ENCODE measurements at places on chromosomes 5 and 9. TPM values are rescaled to one million over a fixed set of nuclear protein-coding genes. Genes with fewer than 3 reads are reported as not detected.

- DNase-seq, result no peak
These were observed 57.0 kb downstream of the ADAMTS2 start for GRCh38 chr5:179288101-179288808.

CAMK2A gene
- total RNA-seq, result not detected

- no peak for DNase-seq
These were observed 169.0 kb downstream of the PCSK1 start for GRCh38 chr5:96264047-96264446.

DBH gene
- total RNA-seq, result not detected

DNA sequence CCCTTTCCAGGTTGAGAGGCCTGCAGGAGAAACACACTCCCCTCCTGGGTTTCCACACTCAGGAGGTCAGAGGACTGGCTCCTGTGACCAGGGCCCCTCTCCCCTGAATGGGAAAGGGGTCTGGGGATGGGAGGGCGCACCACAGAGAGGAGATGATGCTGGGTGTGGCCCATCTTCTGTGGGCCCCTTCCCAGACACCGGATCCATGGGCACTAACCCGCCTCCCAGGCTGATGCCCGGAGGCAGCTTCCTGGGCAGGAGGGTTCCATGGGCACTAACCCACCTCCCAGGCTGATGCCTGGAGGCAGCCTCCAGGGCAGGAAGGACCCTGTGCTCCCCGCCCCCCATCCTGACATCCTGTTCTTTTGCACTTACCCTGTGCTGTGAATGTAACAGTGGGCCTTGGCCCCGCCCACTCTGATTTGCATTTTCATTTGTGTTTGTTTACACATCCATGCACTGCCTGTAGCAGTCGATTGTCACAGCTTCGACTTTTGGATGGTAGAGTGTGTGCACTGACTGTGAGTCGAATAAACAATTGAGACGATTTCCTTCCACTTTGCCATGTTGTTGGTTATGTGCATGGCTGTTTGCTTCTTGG is 9.3 kb upstream of the DOLPP1 start:
- DNase-seq, result peak; percentile 66

DNA sequence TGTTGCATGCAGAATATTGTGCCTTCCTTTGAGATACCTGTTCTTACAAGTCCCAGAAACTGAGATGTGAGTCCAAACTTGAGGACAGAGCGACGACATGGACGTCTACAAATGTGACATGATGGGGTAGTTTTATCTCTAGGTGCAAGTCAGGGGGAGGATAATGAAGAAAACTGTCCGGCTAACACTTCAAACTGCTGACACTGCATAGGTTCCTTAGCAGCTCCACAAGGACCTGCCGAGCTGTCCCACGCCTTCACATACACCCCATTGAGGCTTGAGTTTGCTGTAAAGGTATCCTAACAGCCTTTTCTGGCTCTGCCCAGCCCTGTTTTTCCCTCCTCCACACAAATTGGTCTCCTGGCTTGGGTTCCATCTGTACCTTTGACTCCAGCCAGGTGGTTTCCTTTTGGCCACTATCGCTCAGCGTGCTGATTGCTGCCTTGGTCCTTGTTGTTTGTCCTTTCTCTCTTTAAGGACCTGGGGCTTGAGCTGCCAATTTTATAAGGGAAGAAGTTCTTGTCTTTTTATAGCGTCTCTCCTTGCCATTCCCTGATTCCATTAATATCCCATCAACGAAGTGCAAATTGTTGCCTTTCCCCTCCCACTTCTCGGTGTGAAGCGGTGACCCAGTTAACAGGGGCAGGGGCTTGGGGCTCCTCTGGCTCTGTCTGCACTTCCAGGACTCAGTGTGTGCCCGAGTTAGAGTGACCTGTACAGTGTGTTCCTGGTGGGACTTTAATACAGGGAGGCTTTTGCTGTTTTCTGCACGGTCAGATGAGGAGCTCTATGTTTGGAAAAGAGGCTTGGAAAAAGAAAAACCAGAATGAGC is 100.3 kb downstream of the PCSK1 start:
- DNase-seq, result no peak

ALDH1A1 gene
- total RNA-seq, result not detected

- DNase-seq, result no peak
These were observed 49.4 kb downstream of the FNIP1 start for GRCh38 chr5:131747180-131748105.

DNA sequence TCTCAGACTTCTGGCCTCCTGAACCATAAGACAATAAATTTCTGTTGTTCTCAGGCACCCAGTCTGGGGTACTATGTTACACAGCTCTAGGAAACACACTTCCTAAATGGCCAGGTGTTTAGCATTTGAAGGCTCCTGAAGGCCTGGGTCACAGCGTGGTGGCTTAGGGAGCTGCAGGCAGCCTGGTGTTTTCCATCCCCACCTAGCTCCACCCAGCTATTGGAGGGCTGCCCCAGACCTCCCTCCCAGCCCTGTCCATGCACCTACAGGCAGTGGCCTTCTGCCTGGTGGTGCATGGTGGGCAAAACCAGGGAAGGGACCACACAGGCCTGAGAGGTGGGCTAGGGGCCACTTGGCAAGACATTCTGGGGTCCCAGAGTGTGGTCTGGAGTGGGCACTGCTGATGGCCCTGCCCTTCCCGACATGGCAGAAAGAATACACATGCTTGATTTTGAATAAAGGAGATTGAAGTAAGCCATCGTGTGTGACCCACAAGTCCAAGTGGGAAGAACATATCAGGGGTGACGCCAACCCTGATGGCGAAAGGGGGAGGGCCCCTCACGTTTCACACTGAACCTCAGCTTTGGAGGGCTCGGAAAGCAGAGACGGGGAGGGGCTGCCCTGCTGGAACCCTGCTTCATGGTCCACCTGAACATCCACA is 1.3 kb upstream of the SUSD3 start:
- DNase-seq, result no peak

GRCh38 chr5:55853041-55853670 is 2.0 kb downstream of the IL31RA start:
- DNase-seq, result no peak

DNA sequence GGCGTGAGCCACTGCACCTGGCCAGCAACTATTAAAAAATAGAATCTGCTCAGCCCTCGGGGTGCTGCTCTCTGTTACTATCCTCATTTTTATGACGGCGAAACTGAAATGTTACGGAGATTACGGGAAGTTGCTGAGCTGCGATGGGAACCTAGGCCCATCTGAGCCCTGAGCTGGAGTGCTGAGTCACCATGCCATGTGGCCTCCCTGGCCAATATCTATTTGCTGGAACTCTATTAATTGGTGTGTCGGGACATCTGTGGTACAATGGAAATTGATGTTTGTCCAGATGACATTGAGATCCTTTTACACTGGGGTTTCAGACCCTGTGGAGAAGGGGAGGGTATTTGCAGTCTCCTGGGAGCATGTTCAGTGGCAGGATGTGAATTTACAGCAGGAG is 8.1 kb downstream of the PRDM12 start:
- DNase-seq, result no peak

GRCh38 chr9:137198051-137198901 is 2.3 kb downstream of the TPRN start:
- no peak for DNase-seq

DNA sequence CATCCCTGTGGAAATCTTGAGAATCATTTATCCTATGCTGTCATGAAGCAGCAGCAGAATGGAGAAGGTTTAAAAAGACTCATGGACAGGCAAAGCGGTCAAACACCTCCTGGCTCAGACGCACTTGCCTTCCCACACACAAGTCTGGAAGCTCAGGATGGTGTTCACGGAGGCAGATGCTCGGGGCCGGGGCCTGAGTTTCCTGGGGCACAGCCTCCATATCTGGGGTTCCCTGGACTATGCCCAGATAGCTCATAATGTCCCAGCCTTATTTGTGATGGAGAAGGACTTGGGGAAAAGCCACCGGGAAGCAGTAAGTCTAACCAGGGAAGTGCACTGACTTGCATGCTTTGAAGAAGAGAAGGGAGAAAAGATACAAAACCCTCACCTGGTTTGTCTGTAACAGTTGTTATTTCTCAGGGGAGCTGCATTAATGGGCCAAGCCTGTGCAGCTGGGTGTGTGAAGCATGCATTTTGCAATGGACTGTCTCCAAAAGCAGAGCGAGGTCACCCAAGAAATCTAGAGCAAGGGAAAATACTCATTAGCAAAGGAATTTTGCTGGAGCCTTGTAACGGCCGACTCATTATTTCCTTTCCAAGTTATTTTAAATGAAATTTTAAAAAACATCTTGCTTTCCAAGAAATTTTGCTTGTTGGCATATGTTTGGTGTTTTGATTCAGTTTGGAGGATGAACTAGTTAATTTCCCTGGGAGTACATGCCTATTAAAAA is 3.4 kb downstream of the S1PR3 start:
- no peak for DNase-seq

DNA sequence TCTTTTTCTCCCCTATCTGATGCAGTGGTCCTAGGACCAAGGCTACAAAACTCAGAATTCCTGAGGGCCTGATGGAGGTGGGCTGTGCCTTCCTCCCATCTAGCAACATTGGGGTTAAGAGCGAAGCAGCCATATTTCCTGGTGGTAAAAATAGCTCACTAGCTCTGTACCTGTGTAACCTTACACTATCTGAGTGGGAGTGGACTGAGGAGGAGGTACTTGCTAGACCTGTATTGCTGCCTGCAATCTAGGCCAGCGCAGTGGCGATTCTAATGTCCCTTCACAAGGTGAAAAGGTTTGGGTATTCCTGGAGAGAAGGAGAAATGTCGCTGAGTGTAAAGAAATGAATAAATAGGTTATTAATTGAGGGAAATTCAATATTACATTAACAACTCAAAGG is 80.2 kb upstream of the LIFR start:
- DNase-seq, result no peak

DNA sequence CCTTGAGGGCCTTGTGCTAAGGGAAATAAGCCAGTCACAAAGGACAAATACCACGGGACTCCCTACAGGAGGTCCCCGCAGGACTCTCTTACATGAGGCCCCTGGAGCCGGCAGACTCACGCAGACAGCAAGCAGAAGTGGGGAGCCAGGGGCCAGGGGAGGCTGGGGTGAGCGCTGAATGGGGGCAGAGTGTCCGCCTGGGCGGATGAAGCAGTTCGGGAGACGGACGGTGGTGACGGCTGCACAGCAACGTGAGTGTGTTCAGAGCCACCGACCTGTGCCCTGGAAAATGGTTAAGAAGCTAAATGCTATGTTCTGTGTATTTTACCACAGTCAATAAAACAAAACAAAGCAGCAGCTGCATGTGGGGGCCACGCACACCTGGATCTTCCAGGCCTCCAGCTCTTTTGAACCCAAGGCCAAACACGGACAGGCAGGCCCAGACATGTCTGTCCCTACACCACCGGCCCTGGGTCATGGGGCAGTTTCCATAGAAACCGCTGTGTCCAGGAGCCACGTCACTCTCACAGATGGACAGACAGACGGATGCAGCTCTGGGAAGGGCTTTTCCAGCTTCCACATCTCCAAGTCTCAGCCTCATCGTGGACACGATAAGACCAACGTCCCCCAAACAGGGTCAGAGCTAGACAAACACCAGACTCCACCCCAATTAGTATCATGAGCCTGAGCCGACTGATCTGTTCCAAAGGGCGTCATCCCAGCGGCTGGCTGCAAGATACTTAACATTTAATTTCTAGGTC is 103.9 kb downstream of the VAV2 start:
- no peak for DNase-seq

DNA sequence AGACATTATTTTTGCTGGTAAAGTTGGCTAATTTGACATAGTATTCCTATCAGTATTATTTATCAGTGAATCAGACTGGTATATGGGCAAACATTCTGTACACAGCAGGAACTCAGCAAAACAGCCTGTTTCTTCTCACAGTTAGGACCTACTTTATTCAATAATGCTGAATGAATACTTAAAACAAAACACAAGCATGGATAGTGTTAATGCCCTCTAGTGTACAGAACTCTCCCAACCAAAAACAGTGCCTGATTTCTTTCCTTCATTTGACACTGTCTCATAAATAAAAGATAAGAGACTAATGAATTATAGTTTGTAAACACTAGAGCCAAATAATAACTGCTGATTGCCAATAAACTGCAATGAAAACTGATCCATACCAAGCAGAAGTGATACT is 1113.3 kb downstream of the PTPRD start:
- DNase-seq, result no peak

DNA sequence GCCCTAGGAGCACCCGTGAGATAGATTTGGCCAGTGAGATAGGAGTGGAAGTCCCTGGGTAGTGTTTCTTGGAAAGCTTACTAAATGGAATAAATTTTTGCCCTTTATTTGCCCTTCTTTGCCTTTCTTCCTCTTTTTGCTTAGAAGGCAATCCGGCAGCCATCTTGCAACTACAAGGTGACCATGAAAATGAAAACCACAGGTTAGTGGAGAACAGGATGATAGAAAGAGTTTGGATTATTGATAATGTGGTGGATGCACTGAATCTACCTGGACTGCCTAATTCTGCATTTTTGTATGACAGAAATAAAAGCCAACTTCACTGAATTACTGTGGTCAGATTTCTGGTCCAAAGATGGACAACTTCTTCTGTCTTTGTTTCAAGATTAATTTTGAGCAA is 33.2 kb downstream of the TARS1 start:
- DNase-seq, result no peak

PCDHGB4 gene
- not detected for total RNA-seq

- no peak for DNase-seq
These were observed 37.9 kb upstream of the IDNK start for GRCh38 chr9:83584995-83585394.

DNA sequence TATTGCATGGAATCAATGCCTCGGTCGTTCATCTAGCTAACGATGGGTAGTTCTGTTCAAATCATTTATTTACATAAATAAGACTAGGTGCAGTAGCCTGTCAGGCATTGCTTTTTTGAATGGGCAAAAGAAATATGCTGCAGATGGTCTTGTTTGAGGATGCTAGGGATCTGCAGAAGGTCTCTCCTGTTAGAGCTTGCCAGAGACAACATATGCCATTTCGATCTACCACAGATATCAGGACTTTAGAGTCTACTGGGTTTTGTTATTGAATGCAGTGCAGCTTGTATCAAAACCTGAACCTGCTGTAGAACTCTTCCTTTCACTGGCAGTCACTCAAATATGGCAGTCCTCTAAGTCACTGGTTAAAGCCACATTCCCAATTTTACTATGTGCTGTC is 381.1 kb upstream of the CDH10 start:
- no peak for DNase-seq

- DNase-seq, result no peak
These were observed 9.9 kb downstream of the TXNDC8 start for GRCh38 chr9:110327716-110328115.

- DNase-seq, result no peak
These were observed 269.0 kb upstream of the RGMB start for GRCh38 chr5:98504505-98504904.

GRCh38 chr9:119453980-119454379 is 84.7 kb upstream of the BRINP1 start:
- no peak for DNase-seq

INSYN2B gene
- not detected for total RNA-seq

GRCh38 chr9:76662476-76663281 is 101.6 kb upstream of the PCA3 start:
- no peak for DNase-seq

- DNase-seq, result no peak
These were observed 27.2 kb downstream of the NEK6 start for GRCh38 chr9:124284940-124285441.

- DNase-seq, result no peak
These were observed 2.5 kb downstream of the BARHL1 start for GRCh38 chr9:132584601-132585560.
